Smooth muscle cell of the coronary artery (primary cell): ENCODE measurements at places on chromosomes 7 and 10. TPM values are rescaled to one million over a fixed set of nuclear protein-coding genes. Genes with fewer than 3 reads are reported as not detected.

The DYNC1I1 gene
- total RNA-seq: 0.45 and 0.47 TPM in 2 replicates

The SNX10 gene
- 1.3 TPM in 1 of 2 replicates, not detected in the other for total RNA-seq

The TMEM229A gene
- 0.23 and 0.38 TPM in 2 replicates for total RNA-seq

The MYO1G gene
- total RNA-seq: 0.08 TPM in 1 of 2 replicates, not detected in the other
